ENCODE measurements at places on chromosomes 7 and 10.

DNA sequence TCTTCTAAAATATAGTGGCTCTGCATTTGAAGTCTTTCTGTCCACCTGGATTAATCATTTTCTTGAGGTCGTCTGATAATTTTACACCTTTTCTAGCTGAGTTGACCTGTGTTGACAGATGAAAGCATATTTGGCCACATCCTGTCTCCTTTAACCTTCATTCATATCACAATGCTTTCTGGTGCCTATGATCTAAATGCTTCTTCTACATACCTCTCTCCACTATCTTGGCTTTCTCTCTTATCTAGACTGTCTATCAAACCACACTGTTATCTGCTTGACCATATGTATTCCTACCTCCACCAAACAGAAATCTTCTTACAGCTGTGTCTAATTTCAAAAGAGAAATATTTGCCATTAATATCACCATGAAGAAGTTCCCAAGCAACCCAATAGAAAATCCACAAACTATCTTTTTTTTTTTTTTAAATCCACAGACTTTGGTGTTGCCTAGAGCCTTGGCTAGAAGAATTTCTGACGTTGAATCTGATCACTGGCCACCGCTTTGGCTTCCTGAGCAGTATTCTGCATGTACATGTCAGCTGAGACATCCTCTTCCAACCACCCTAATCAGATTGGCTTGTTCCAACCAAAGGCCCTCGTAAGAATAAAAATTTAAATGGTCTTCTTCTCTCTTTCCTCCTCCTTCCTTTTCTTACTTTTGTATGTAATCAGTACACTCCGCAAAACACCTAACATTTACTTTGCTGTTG, 66.3 kb upstream of the SP4 start:
- no peak for DNase-seq

GRCh38 chr7:140674899-140675701, 2.4 kb downstream of the ADCK2 start:
- DNase-seq: peak; percentile 33

- no peak for DNase-seq
These were observed 5.9 kb downstream of the PITRM1 start for GRCh38 chr10:3166496-3167290.

DNA sequence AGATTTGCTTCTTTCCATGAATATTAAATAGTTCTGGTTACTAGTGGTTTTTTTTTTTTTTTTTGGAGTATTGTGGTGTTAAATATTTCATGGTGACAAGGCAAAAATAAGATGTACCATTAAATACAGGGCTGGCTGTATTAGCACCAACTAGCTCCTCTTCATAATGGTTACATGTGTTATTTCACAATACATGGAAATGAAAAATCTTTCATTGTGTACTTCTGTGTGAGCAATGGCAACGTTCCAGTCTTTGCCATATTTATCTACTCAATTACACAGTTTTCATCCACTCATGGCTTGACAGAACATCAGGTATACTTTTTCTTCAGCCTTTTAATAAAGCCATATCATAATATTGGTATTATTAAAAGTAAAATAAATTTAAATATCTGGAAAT, 394.7 kb upstream of the GRM3 start:
- no peak for DNase-seq

DNA sequence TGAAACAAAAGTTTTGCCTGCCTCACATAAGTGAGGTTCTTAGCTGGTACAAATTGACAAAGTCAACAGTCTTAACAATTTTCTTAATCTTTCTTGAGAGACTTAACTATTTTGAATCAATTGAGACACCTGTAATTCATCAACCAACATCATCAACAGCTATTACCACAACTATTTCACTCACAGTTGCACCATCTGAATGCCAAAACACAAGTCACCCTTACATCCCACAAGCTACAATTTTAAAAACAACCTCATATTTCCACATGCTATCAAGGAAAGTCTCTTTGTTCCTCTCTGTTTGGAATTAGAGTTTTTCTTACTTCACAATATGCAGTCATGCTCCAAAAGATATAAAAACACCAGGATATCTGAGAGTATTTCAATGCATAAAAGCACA, 4.9 kb downstream of the SMURF1 start:
- no peak for DNase-seq

DNA sequence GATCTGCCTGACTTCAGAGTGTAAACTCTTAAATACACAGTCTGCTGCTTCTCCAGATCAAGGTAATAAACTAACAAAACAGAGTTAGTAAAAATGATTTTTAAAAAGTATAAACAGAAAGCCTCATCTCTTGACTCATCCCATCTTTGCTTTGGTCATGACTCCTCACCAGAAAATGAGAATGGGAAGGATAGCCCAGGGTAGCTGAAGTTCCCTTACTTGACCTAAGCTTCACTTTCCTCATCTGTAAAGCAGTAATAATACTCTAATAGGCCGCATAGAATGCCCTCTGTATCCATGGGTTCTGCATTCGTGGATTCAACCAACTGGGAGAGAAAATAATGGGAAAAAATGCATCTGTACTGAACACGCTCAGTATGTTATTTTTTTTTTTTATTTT, 11.3 kb upstream of the SLC25A28 start:
- no peak for DNase-seq

DNA sequence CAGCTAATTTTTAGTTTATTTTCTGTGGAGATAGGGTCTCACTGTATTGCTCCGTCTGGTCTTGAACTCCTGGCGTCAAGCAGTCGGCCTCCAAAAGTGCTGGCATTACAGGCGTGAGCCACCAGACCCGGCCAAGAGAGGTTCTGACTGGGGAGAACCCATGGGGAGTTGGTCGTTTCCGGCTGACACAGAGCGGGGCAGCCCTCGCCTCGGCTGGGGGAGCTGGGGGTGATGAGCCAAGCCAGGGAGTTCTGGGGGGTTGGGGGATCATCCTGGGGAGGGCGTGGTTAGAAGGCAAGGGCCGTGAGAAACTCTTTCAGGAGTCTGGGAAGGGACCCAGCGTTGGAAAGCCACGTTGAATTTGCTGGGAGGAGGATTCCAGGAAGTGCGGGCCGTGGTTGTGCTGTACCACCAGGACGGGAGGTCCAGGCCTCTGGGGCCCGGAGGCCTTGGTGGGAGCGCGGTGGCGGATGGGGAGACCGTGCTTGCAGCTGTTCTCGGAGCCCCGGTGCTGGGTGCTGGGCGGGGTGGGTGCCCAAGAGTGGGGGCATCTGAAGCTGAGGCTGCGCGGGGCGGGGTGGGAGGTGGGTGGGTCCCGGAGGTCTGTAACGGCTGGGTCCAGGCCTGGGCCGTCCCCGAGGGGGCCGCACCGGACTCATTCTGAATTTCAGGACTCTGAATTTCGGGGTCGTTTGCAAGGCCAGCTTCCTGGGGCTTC, 8.4 kb upstream of the ZNF853 start:
- no peak for DNase-seq

GRCh38 chr7:134850066-134850465, 70.6 kb downstream of the CALD1 start:
- peak; percentile 49 for DNase-seq

- peak; percentile 76 for DNase-seq
These were observed 3.7 kb downstream of the ZSWIM8 start for GRCh38 chr10:73788864-73789658.

- DNase-seq: no peak
These were observed 12.7 kb downstream of the NCOA4 start for GRCh38 chr10:46017733-46018132.

DNA sequence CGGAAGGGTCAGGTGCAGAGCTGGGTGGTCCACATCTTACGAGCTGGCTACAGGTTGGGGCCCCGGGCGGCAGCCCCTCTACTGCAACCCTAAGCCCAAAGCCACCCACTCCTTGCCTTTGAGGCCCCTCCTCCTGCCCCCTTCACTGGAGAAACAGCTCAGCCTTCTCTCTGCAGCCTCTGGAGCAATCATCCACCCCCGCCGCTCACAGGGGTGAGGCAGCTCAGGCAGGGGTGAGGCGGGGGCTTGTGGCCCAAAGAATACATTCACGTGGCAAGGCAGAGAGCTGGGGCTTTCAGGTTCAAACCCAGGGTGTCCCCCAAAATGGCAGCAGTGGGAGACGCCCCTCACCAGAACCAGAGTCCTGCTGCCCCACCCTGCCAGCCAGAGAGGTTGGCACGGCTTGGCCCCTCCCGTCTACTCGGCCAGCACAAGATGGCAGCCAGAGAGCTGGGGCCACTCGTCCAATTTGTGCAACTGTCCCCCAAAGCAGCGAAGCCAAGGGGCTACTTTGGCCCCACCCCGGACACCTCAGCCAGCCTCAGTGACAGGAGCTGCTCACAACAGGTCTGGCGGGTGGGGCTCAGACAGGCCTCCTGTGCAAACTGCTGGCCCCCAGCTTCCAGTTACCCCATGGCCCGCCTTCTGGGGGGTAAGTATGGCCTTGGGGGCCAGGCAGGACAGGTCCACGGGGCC, 7.2 kb downstream of the GNB2 start:
- DNase-seq: no peak

DNA sequence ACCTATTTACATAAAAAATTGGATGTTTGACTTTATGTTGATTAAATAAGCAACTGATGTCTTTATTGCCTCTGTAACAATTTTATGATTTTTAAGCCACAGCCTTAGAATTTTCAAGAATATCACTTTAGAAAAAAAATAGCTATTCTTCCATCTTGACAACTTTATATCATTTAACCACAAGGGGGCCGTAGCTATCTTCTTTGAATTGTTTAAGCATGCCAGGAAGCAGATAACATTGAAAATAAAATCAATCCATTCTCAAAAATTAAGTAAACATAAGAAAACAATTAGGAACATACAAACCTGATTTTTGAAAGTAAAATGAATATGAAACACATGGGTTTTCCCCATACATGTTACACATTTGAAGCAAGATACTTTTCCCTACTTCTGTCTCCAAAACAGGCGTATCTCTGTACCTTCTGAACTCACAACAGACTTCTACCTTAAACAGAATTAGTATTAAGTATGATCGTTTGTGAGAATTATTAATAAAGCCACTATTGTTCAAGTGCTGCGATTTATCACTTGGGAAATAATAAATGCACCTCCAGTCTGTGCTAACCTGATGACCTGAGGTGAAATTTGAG, 209.0 kb downstream of the CACNA2D1 start:
- DNase-seq: peak; percentile 18

DNA sequence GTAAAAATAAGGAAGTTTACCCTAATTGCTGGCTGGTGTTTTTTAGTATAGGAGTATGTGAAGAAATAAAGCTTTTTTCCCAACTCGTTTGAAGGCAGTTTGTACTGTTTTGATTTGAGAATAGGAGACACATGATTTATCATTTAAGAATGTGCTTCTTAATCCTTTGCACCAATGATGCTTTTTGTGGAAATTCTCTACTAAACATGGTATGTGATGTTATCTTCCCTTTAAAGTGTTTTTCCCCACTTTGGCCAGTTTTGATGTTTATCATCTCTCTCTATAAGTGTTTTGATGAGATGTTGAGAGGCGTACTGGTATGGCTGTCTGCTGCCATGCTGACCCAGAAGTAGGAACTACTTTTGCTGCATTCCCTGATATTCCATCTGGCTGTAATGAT, 85.1 kb downstream of the SUGCT start:
- no peak for DNase-seq

GRCh38 chr7:115678086-115678982, 352.2 kb downstream of the TFEC start:
- no peak for DNase-seq

DNA sequence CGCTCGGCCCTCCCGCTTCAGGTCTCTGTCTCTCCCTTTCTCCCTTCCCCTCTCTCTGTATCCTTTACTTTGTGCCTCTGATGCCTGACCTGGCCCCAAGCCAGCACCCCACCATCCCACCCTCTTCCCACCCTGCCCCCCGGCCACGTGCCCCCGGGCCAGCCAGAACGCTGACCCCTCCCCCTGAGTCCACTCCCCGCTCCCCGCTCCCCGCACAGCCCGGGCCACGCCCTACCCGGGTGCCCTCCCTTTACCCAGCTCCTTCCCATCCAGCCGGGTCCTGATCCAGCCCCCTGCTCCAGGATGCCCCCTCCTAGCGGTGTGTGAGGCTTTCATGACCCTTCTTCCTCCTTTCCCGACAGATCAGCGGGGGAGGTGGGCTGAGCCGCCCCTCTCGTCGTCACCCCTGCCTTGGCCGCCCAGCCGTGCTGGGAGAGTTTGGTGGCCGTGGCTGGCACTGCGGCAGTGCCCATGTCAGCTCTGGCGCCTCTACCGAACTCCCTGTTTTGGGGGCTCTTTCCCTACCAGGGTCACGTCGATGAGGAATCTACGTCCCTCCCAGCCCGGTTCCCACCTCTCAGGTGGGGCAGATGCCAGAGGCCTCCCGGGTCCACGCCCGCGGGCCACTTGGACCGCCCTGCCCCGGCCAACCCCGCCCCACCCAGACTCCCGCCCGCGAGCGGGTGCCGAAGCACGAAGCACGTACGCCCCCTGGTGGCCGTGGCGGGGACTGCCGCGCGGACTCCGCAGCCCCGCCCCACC, 127.4 kb downstream of the UBE2H start:
- peak; percentile 69 for DNase-seq

GRCh38 chr7:156191090-156191489, 378.8 kb upstream of the SHH start:
- DNase-seq: no peak

DNA sequence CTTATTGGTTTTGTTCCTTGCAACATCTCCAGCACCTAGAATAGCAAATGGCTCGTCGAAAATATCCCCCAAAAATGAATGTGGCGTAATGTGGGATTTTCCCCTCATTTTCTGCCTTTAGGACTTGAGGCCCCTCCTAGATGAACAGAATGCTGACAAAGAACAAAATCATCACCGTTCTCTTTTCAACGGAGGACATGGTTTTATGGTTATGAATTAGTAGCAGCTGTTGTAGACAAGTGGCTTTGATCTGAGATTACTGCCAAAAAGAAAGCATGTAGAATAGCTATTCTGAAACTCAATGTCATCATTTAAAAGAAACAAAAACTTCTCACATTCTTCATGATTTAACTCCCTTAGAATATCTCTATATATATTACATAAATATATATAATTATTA, 17.2 kb upstream of the CALN1 start:
- no peak for DNase-seq

DNA sequence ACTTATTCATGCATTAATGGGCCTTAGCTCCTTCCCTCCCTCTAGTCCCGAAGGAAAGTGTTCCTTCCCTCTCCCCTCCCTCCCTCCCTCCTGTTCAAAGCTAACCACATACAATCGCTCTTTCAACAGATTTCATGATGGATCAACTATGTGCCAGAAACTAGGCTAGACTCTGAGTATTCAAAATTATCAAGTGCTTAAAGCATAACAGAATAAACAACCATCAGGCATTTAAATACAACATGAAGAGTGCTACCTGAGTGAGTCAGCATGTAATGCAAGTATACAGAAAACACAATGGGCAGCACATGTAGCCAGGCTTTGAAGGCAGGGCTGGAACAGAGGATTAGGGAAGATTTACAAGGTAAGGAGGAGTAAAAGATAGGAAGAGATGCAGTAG, 11.3 kb downstream of the CHCHD3 start:
- no peak for DNase-seq

- no peak for DNase-seq
These were observed 25.2 kb downstream of the ZNF775 start for GRCh38 chr7:150404172-150404804.
